ENCODE measurements at places on chromosomes 7 and 10.
A peak's percentile ranks its signal among the peaks of the same experiment; 100 is the strongest.

DNA sequence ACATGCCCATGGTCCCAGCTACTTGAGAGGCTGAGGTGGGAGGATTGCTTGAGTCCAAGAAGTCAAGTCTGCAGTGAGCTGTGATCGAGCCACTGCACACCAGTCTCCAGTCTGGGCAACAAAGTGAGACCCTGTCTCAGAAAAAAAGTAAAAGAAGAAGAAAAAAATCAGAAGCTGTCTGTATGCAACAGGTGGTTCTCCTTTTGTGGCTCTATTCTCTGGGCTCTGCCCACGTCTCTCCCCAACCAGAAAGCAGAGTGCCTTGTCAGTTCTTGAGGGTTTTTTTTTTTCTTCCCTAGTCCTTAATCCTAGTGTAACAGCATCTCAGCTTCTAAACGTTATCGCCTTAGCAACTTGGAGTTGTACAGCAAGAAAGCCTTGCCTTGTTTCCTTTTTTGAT lies 89.5 kb downstream of the PRKCQ start:
- DNase-seq, result no peak

- peak; percentile 63 for DNase-seq
These were observed 34.4 kb upstream of the SLF2 start for GRCh38 chr10:100878291-100878910.

DNA sequence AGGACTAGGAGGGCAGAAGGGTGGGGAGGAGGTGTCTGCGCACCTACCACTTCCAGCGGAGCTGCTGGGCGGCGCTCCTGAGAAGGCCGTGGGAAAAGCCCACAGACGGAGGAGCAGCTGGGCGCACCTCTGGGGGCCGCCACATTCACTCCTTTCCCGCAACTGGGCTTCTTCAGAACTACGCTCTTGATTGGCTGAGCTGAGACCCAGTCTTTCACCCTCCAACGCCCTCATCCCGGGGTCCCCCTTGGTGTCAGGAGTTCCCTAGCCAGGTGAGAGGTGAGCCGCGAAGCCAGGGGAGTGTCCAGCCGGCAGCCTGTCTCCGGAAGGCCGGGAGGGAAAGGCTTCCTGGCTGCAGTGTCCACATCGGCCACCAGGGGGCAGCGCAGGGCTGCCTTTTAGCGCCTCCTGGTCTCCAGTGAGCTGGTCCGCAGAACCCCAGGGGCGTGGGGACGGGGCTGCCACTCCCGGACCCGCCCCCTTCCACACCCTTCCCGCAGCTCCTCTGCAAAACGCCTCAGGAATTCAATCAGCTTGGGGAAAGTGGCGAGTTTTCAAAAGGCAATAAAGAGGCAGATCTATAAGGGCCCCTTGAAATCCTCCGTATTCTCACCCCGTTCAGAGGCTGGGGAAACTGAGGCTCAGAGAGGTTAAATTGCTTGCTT lies 98.8 kb downstream of the CHST15 start:
- peak; percentile 88 for DNase-seq

DNA sequence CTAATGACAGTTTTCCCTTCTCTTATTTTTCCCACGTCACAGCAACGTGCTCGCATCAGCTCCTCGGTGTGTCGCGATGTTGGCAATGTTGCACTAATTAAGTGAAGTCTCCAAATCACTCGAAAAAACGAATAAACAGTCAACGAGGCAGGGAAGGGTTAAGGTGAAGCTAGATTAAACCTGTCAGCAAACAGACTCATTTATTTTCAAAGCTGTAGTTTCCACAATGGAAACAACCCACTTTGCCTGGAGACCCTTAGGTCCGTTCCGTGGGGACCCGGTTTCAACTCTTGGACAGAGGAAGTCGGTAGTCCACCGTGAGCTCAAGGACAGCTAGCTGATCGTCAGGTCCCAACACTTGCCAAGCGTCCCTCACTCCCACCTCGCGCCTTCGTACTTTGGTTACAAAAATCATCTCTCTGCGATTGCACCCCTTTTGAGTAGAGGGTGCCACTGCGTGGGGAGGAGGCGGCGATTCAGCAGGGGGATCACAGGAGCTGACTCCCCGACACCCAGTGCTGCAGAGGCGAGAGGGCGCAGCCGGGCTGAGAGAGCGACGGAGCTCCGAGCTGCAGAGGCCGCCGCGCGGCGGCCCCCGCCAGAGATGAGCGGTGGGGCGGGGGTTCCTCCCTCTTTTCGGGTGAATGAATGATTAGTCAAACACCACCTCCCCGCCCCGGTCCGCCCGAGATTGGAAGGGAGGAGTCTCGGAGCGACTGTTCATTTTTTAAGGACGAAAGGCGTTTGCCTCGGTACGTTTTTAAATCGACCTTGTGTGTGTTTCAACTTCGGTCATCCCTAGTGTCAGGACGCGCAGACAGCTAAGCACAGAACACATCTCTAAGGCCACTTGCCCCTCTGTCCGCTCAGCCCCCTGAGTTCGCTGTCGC lies 1.3 kb upstream of the BMPER start:
- DNase-seq, result peak; percentile 64

GRCh38 chr10:89421018-89421476 lies 6.7 kb downstream of the IFIT5 start:
- DNase-seq, result no peak

DNA sequence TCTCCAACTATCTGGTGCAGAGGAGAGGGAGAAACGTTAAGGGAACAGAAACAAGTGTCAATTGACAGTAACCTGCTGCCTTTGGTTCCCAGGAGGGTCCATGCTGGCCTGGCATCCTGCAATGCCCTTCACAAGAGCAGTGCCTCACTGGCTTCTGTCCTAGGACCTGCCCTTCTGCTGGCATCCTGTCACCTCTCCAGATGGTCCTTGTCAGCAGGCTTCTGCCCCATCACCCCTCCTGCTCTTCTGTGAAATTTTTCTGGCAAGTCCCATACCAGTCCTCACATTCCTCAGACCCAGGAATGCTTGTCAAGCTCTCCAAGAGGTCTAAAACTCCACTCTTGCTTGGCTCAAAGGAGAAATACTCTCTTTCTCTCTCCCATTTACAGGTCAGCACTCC lies 34.2 kb downstream of the C10orf67 start:
- no peak for DNase-seq

DNA sequence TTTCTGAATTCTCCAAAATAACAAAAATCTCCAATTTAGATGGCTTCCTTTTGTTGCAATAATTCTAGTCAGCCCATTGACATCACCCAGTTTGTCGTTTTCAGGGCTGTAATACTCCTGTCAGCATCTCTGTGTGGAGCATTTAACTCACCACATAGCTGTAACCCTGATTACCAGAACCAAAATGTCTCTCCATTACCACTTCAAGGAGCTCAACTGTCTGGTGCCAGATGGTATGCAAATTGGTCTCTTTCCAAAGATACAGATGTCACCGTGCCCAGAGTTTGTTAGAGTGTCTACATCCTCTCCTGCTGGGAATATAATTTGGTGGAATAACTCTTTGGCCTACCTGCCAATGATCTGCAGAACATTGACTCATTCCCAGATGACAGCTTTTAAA lies 350.3 kb upstream of the POT1 start:
- DNase-seq, result no peak

DNA sequence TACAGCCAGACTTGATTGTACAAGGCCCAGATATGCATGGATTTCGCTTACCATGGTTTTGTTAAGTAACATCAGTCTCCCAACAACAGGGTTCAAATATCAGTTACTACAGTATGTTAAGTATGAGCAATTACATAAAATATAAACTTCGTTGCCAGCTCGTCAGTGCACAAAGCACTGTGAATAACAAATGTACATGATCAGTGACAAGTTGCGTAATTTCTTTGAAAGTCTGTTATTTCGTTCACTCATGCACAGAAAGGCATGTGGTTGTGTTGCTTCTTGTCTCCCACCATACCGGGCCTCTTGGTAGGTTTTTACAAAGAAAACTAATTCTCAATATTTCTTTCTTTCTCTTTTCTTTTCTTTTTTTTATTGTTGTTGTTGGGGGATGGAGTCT lies 12.5 kb upstream of the ZNF487 start:
- no peak for DNase-seq

DNA sequence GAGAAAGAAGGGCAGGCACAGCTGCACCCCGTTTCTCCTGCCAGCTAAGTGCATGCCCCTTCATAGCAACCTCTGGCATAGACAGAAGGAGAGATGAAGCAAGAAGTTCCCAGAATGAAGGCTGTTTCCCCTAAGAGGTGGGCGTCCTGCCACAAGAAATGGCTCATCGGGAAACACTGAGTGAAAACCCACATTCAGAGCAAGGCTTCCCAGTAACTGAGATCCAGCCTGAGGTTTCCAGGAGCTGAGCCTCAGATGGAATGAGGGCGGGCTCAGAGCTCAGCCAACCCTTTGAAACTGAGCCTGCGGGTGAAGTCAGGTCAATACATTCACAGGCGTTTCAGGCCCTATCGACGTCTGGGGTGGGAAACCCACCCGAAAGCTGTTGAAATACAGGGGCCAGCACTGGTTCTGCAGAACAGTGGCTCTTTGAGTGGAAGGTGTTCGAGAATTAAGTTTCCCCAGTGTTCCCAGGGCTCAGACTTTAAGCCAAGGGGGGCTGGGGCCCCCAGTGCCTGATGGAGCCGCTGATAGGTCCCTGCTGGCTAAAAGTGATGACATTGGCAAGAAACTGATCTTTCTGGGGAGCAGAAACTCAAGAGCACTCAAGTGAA lies 510.2 kb downstream of the RPS24 start:
- peak; percentile 35 for DNase-seq

DNA sequence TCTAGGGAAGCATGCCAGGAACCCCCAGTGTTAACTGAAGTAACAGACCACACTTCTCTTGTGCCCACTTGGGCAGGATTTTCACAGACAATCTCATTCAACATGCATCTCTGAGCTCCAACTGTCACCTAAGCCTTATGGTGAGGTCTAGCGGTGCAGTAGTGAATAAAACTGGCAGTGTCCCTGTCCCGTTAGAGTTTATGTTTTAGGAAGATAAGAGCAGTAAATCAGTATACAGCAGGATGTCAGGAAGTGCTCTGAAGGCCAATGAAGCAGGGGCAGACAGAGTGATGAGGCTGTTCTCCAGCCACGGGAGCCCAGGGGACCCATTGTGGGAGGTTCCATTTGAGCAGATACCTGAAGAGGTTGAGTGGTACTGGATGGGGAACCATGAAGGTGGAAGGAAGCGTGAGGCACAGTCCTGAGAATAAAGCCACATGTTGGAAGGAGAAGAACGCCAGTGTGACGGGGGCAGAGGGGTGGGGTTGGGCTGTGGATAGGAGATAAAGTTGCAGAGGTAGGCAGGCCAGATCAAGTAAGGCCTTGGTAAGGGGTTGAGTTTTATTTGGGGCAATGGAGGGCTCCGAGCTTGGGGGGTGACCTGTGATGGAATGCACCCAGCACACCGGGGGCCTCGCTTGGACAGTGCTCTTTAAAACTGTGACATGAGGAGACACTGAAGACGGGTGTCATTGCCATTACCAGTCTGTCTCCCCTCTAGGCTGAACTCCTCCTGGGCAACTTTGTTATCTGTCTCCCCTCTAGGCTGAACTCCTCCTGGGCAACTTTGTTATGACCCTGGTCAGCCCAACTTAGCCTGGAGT lies 6.6 kb downstream of the GDF10 start:
- DNase-seq, result no peak

GRCh38 chr7:43038254-43038653 lies 74.2 kb upstream of the HECW1 start:
- no peak for DNase-seq

DNA sequence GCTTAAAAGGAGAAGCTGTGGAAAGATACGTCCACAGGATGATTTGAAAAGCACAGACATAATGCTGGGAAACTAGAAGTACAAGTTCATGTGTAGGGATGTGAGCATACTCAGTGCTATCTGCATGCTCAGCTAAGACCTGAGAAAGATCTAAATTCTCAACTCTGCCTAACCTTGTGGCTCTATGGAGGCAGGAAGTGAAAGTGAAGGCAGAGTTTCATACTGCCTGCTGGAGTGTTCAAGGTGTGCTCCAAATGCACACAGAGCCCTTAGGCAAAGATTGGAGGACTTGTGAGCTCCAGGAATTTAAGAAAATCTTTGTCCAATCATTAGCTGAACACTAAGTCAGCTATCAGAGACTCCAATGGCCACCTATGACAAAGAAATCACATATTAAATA lies 190.9 kb downstream of the RNLS start:
- peak; percentile 29 for DNase-seq

- DNase-seq, result peak; percentile 46
These were observed 83.0 kb upstream of the ADRB1 start for GRCh38 chr10:113960617-113961181.

DNA sequence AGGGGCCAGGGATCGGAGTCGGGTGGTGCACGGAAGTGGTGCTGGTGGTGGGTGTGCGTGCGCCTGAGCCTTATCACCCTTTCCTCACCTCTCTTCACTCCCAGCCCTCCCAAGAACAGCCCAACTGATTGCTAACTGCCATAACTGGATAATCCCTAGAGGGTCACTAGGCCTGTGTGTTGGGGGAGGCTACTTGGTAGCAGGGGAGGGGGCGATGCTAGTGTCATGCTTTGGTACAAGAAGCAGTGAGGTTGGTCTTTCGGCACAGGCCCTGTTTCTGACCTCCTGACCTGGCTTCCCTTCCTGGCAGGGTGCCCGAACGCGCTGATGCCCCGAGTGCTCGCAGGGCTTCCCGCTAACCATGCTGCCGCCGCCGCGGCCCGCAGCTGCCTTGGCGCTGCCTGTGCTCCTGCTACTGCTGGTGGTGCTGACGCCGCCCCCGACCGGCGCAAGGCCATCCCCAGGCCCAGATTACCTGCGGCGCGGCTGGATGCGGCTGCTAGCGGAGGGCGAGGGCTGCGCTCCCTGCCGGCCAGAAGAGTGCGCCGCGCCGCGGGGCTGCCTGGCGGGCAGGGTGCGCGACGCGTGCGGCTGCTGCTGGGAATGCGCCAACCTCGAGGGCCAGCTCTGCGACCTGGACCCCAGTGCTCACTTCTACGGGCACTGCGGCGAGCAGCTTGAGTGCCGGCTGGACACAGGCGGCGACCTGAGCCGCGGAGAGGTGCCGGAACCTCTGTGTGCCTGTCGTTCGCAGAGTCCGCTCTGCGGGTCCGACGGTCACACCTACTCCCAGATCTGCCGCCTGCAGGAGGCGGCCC lies 652 bp downstream of the KAZALD1 start:
- DNase-seq, result peak; percentile 80

- DNase-seq, result no peak
These were observed 241.3 kb upstream of the SLC26A5 start for GRCh38 chr7:103687272-103687671.

- DNase-seq, result no peak
These were observed 175.9 kb downstream of the POU6F2 start for GRCh38 chr7:39153647-39154046.

- DNase-seq, result no peak
These were observed 6.6 kb upstream of the CUZD1 start for GRCh38 chr10:122852261-122852660.

DNA sequence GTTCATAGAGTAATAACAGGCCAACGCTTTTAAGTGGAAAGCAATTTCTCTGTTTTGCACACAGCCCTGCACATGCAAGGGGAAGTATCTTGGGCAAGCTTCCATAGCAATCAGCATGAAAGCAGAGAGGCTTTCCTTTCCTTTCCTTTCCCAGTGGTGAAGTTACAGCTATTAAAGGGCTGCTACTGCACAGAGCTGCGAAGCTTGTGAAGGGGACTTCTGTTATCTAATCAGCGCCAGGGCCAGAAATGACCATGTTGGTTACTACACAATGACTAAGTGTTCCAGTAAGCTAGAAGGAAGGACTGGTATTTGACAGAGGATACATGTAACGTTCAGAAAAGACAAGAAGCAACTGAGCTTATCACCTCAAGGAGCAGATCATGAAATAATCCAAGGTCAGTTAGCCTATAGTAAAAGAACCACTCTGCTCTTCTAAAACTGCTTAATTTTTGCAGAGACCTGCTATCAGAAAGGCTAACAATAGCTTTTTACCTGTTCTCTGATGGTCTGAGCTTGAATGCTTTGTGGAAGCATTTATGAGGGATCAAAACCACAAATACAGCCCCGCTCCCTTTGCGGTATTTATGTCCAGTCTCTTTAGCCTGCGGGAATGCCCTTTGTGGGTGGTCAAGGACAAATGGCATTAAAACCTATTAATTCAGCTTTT lies 45.9 kb downstream of the SGMS1 start:
- peak; percentile 20 for DNase-seq

Data from activated CD4-positive, alpha-beta T cell treated with anti-CD3 and anti-CD28 coated beads for 36 hours (primary cell).